ENCODE measurements at places on chromosomes 16 and 17.

GRCh38 chr16:50550035-50550434 lies 1.8 kb downstream of the NKD1 start:
- DNase-seq: no peak

- no peak for DNase-seq
Measured at GRCh38 chr16:58551496-58551895, 36.2 kb downstream of the SETD6 start.

- no peak for DNase-seq
Measured at GRCh38 chr16:2517954-2518605, 2.1 kb upstream of the AMDHD2 start.

- no peak for DNase-seq
Measured at GRCh38 chr16:7646821-7647500, 314.3 kb downstream of the RBFOX1 start.

DNA sequence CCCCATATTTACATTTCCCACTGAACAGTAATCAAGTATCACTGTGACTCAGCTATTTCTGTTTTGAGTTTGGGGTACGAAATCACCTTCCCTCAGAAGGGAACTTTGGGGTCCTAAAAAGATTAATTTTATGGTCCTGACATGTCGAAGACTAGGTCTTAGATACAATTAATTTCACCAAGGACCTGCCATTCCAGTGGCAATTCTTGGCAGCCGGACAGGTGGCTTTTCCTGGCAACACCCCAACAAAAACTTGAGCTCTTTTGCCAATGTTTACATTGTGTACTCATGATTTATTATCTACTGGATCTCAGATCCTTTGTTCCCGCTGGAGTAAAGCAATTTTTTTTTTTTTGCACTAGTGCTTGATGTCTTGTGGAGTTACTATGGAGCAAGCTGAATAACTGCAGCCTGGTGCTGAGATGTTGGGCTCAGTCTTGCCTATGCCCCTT lies 14.4 kb downstream of the SLFN5 start:
- no peak for DNase-seq

DNA sequence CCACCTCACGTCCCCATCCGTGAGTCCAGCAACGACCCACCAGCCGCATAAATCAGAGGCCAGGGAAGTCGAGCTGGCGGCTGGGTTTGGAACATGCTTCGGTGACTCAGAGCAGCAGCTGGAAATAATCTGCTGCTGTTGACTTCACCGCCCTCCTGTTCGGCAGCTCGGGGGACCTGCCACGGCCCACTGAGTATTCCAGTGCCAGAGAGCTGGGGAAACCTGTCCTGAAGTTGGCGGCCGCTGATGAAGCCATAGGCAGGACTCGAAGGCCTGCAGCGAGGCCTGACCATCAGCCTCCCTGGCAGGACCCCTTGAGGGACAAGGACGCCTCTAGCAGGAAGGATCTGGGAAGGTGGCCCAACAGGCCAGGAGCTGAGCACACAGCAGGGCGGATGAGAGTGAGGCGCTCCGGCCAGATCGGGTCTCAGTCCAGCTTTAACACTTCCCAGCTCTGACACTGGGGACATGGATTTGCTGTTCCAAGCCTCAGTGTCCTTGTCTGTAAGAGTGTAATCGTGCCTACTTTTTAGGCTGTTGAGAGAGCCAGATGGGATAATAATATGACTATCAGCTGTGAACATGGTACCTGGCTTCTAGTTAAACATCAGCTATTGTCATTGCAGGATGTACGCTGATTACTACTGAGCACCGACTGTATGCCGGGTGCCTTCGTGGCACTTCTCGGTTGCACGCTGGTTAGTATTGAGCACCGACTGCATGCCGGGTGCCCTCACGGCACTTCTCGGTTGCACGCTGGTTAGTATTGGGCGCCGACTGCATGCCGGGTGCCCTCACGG lies 50.4 kb upstream of the CIBAR2 start:
- DNase-seq: peak; percentile 40

DNA sequence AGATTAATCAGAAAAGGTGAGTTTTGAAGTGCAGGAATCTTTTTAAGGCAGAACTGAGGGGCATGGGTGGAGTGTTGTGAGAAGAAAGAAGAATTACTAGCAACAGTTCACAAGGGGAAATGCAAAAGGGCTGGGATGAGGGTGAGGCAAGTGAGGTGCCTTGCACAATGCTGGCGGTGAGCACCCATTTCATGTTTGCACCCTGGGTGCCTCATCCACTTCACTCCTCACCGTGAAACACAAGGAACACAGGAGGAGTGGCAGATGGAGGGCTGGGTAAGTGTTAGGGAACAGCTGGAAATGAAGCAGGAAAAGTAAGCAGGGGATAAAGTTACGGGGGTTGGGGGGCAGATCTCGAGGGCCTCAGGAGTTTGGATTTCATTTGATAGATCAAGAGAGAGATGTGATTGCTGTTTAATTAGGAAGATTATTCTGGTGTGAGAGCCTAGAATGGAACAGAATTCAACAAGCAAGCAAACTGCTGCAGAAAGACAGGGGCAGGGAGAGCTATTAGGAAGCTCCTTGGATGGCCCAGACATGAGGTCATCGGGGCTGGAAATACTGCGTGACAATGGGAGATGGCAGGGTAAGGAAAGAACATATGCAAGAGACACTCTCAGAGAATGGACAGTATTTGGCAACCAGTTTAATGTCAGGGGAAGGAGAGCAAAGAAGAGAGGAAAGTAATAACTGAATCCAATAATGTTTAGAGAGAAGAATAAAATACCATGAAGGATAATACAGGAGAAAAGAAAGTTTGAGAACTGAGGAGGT lies 8.3 kb upstream of the HEATR6 start:
- DNase-seq: no peak

DNA sequence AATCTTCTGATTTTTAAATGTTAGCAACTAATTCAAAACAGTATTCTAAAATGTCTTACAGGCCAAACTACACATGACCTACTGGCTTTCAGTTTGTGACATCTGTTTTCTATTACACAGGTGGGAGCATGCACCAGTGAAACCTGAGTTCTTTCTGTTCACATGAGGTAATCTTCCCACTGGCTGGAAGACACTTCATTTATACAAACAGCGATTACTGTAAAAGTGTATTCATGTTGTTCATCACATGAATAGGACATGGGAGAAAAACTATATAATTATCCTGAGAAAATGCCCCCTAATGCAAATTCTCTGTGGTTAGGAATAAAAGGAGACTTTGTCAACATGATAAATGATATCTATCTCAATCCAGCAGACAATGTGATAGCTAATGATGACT lies 11.1 kb upstream of the PIK3R5 start:
- DNase-seq: no peak

DNA sequence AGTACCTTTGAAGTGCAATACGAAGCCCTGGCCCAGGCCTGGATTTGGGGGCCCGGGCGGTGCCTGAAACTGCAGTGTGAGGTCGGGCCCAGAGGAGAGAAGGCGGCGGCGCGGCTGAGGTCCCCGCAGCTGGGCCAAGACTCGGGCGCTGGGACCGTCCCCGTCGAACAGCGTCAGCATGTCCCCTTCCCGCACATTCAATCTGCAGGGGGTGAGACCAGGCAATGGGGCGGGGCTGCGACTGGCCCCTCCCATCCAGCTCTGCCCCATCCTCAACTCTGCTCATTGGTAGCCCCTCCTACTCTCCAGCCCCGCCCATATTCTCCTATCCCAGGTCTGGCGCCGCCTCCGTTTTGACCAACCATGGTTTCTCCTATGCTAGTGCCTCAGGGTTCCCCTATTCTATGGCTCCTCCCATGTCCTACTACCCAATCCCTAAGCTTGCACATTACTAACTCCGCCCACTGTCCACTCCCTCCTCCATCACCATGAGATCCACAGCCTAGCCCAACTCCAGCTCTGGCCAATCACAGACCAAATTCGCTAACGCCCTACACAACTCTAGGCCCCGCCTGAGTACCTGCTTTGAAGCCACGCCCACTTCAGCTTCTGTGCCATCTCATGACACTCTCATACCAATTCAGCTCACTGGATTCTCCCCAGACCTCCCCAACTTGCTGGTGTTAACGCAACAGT lies 14.4 kb upstream of the CDIPT start:
- peak; percentile 94 for DNase-seq

DNA sequence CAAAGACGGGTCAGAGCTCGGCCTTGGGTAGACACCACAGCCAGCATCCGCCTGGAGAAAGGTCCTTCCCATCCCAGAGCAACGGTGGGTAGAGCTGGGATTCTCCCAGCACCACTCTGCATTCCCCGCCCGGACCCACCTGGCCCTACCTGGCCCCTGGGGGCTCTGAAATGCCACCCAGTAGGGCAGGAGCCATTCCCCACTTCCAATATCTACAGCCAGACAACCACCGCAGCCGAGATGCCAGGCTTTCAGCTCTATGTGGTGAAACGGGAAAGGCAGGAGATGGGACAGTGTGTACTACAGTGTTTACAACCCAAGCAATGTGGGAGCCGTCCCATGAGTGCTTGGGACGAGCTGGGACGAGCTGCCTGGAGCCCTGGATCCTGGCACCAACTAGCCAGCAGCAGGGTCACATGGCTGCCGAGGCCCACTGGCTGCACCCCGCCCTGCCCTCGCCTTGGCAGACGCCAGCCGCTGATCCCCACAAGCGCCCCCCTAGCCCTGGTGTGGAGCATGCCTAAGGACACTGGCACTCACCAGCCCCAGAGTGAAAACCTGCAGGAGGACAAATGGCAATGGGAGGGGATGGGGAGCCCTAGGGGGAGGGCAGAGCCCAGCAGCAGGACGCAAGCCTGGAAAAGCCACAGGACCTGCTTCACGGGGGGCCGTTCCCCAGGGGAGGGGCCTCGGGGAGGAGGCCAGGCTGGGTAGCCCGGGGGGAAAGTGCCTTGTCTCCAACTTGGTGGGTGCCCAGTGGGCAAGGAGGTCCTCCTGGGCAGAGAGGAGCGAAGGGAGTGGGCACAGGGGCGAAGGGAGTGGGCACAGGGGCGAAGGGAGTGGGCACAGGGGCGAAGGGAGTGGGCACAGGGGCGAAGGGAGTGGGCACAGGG lies 13.5 kb downstream of the TMC6 start:
- DNase-seq: no peak

DNA sequence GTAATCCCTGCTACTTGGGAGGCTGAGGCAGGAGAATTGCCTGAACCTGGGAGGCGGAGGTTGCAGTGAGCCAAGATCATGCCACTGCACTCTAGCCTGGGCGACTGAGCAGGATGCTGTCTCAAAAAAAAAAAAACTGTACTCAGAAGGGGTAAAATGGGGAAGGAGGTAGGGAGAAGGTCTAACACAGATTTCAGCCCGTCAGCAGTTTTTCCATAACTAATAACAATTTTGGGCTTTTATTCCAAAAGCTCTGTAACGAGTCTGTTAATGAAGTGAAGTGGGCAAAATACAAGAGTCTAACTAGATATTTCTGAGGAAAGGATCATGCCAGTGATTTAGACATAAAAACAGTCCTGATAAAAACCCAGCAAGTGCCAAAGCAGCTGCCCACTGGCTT lies 10.8 kb downstream of the ZNF821 start:
- DNase-seq: no peak

All from A673 (cell line).